ENCODE measurements at places on chromosomes 3 and 15.

DNA sequence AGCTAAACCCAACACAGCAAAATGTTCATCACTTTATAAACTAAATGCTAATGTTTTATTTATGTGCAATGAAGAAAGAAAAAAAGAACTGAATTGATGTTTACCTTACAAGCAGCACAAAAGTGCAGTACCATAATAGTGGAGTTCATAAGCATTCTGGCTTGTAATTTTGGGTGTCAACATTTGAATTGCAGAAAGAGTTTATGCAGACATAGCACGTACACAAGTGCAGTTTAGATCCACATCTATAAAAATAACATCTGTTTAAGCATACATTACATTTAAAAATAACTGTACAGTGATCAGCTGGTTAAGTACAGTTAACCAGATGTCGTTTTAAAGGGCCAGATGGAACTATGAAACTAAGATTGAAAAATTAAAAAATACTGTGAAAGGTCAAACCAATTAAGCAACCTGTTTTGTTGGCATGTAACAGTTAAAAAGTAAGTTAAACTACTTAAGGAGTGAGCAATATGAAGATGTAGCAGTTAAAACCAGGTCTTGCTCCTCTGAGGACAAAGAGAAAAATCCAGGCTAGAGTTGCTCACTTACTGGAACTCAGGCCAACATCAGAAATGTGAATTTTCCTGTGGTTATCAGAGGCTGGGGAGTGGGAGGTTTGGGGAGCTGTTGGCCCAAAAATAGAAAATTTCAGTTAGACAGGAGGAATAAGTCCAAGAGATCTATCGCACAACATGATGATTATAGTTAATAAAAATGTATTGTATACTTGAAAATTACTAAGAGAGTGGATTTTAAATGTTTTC is 204.9 kb upstream of the MDFIC2 start:
- DNase-seq, result peak; percentile 62

DNA sequence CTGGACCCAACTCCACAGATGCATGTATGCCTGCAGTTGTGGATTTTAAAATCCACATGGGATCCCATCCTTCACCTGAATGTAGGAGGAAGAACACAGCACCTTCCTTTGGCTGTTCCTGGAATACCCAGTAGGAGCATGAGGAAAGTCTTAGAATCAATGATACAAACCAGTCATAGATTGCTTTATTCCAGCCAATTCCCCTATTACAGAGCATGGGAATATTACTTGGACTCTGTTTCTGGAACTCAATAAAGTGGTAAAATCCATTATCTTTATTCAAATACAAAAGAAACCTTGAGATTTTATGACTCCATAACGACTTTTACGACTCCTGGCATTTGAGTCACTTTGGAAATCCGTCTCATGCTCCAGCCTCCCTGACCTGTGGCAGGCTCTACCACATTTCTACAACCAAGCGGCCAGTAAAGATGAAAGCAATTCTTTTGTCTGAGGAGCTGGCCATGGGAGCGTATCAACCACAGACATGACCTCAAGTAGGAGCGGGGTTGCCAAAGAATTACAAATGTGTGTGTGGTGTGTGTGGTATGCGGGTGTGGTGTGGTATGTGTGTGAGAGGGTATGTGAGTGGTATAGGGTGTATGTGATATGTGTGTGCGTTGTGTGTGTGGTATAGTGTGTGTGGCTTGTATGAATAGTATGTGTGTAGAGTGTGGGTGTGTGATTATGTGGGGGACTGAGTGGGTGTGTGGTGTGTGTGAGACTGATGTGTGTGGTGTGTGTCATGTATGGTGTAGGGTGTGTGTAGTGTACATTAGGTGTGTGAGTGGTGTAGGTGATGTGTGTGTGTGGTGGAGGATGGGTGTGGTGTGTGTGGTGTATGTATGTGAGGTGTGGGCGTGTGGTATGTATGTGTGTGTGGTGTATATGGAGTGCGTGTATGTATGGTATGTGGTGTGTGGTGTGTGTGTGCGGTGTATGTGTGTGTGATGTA is 40.0 kb downstream of the ARRDC4 start:
- no peak for DNase-seq

- no peak for DNase-seq
Measured at GRCh38 chr3:89227218-89227617, 119.8 kb downstream of the EPHA3 start.

GRCh38 chr3:113249111-113249510 is 37.8 kb downstream of the BOC start:
- DNase-seq, result no peak

- DNase-seq, result no peak
Measured at GRCh38 chr15:99592145-99592791, 26.5 kb downstream of the MEF2A start.

DNA sequence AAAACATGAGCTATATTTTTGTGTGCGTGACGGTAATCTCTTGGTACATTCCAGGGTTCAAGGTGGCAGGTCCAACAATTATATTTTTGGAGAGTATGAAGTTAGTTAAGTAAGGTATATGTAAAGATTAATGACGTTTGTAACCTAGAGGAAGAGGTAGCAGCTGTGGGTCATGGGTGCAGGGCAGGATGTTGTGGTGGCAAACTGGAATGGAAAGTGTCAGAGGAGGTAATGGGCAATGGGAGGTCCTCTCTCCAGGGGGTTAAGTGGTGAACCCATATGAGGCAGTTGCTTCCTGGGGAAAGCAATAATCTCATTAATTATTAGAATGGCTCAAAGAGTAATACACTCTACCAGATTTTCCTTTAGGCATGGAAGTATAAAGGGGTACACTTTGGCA is 1.0 kb upstream of the CD200R1L start:
- DNase-seq, result no peak

GRCh38 chr3:184604039-184604601 is 42.5 kb downstream of the EPHB3 start:
- DNase-seq, result no peak

DNA sequence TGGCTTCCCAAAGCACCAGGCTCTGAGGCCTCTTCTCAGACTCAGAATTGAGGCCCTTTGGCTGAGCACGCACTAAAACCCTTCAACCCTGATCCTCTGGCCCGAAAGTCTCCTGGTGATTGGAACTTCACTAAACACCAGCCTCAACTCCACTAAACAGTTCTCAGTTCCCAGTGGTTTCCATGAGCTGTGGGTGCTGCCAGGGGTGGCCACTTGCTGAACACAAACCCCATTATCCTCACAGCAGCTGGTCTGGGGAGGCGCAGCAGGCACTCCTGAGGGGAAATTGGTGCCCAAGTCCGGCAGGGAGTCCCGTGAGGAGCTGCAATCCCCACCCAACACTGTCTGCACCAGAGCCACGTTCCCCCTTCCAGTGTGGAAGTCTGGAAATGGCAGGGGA is 3.8 kb upstream of the CLK3 start:
- DNase-seq, result no peak

GRCh38 chr3:100256731-100257151 is 4.1 kb upstream of the TBC1D23 start:
- no peak for DNase-seq

DNA sequence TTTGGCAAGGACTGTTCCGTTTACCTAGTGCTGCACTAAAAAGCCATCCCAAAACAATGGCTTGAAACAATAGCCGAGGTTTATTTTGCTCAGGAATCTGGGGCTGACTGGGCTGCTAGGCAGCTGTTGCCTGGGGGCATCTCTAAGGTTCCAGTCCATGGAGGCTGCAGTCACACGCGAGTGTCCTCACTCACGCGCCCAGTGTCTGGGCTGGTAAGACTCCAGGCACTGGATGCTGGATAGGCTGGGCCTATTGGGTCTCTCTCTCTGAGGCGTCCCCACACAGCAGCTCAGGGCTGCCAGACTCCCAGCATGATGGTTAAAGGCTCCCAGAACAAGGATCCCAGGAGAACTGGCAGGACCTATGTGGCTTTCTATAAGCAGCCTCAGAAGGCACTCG is 34.2 kb downstream of the ALS2CL start:
- no peak for DNase-seq

DNA sequence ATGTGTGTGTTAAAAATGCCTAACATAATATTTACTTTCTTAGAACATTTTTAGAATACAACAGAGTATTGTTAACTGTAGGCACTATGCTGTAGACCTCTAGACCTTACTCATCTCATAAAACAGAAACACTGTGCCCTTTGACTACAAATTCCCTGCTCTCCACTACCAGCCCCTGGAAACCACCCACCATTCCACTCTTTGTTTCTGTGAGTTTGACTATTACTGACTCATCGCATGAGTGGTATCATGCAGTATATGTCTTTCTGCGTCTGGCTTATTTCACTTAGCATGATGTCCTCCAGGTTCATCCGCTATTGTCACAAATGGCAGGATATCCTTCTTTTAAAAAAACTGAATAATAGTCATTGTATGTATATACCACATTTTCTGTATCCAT is 216.7 kb upstream of the CFAP20DC start:
- no peak for DNase-seq

DNA sequence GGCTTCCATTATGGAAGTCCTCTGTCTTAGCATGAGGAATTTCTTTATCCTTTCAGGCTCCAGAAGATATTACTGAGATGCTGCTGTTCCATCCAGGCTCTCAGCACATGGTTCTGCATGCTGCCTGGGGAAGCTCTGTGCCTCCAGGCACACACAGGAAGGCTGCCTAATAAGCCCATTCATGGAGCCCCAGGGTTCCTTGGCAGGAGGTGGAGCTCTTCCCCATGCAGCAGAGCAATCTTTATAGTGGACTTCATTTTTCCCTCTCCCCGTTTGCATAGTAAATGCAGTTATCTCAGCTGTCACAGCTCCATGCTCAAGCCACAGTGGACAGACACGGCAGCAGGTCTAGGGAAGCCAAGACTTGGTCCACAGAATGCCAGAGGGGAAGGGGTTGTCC is 57.6 kb downstream of the BOC start:
- no peak for DNase-seq

GRCh38 chr3:190560013-190560895 is 46.4 kb downstream of the IL1RAP start:
- DNase-seq, result no peak

DNA sequence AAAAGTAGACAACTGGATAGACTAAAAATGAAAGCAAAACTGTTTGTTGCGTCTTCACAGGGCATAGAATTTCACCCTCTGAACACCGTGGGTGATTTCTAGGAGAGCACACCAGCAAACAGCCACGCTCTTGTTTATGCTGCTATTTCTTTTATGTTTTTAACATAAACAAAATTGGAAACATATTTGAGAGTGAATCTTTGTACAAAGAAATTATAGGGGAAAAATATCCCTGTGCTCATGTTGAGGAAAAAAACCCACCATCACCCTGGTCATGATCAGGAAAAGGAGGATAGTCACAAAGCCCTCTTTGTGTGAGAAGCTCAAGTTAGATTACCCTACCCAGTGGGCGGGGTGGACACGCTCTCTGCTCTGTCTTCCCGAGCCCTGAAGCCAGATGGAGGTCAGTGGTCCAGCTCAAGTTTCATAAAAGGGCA is 313.3 kb downstream of the SATB1 start:
- DNase-seq, result no peak

DNA sequence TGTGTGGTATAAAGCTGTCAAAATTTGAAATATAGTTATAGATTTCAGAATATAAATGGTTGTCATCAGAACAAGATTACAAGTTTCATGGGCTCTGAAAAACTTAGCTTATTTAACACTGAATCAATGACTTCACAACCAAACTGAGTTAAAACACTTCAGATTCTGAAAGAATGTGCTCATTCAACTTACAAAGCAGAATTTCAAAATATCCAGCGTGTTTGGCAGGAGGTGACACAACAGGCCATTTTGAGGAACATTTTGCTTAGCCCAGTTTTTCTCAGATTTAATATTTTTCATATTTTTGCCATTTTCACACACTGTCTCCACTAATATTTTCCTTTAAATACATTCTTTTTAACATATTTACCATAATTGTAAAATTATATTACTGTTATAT is 781.1 kb downstream of the TUSC7 start:
- no peak for DNase-seq

- DNase-seq, result no peak
Measured at GRCh38 chr15:41567261-41567660, 8.2 kb downstream of the TYRO3 start.

DNA sequence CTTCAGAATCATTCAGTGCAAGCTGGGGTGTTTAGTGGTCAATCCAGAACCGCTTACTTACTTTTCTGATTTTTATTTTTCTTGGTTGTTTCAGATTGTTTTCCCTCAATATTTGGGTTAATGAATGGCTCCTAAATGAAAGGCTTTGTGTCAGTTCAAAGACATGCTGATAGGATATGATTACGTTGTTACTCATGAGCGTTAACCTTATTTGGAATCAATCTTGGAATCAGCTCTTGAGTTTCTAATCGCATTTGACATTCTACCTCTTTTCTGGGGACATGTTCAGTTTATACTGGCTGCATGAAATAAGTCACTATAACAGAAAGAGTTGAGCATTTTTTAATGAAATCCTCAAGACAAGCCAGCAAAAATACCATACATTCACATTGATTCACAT is 50.2 kb downstream of the ATP11B start:
- no peak for DNase-seq

DNA sequence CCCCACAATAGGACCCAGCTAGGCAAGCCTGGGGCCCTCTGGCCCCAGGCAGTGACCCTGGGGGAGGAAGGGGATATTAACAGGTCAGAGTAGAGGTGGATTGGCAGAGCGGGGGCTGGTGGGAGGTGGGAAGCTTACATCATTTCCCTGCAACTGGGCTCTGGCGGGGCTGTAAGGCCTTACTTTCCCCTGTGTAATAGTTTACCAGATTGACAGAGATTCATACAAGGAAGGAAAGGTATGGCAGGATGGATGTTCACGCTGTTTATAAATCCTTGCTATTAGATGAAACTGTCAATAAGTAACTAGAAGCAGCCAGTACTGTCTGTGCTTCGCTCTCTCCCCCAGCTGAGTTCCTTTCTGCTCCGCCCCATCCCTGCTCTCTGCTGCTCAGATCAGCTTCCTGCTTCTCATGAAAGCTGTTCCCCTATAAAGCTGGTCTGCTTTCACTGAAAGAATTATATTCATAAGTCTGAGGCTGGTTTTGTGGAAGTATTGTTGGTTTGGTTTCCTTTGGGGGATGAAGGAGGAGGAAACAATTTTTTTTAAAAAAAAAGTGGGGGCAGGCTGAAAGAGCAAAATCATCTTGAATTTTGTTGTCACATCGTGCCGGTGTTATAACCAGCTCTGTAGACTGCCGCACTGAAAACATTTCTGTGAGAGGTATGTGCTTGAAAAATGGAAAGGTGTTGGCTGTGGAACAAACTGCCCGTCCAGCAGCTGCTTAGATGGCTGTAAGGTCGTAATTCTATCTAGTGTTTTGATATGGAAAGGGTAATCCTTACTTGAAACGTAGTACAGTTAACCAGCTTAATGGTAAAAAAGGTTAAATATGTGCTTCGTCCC is 76.4 kb downstream of the BBX start:
- DNase-seq, result peak; percentile 90

- DNase-seq, result no peak
Measured at GRCh38 chr3:10459954-10460754, 45.2 kb downstream of the ATP2B2 start.

DNA sequence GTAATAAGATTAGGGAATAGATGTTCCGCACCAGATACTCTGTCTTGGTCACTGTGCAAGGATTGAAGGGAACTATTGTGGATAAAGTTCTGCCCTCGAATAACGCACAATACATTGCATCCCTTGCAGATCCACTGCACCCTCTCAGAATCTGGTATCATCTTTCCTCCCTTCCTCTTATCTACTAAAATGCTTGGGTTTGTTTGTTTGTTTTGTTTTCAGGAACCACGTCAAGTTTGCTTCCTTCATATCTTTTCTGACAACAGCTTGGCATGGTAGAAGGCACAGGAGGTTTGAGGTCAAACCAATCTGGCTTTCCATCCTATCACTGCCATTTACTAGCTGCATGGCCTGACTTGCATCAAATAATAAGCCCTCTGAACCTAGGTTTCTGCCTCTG is 2.0 kb upstream of the FSTL1 start:
- no peak for DNase-seq

GRCh38 chr3:169508426-169508825 is 155.1 kb downstream of the MECOM start:
- DNase-seq, result no peak

- no peak for DNase-seq
Measured at GRCh38 chr3:24201301-24201700, 256.2 kb downstream of the NR1D2 start.
